CD4-positive, alpha-beta T cell treated with Interleukin-15 for 1 hour (primary cell): ENCODE measurements at places on chromosomes 16 and 17.
A peak's percentile ranks its signal among the peaks of the same experiment; 100 is the strongest.

DNA sequence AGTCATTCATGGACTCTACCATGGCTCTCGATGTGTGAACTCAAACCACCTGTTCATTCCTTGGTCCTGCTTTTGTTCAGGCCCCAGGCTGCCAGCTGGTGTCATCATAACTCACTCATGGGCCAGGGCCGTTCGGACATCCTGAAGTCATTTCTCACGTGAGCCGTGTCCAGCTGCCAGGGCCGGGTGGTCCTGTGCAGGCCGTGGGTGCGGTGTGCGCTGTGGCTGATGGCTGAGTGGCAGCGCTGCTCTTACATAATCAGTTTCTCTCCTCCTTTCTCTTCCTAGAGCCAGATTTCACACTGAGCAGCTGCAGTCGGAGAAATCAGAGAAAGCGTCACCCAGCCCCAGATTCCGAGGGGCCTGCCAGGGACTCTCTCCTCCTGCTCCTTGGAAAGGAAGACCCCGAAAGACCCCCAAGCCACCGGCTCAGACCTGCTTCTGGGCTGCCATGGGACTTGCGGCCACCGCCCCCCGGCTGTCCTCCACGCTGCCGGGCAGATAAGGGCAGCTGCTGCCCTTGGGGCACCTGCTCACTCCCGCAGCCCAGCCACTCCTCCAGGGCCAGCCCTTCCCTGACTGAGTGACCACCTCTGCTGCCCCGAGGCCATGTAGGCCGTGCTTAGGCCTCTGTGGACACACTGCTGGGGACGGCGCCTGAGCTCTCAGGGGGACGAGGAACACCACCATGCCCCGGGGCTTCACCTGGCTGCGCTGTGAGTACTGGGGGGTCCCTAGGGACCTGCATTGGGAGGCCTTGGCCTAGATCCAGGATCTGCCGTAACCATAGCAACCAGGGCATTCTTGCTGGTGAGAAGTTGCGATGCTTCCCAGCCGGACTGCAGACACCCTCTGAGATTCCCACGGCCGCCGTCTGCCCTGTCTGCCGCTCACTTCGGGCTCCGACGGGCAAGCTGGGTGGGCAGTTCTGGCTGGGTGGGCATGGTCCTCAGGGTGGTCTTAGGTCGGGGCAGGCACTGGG lies at the start of gene IL34:
Gene IL34 (plus strand): TSS at position 300 of the 982 bp plus-strand sequence. CDS start 389 bp downstream, at position 689.
- no peak for DNase-seq

DNA sequence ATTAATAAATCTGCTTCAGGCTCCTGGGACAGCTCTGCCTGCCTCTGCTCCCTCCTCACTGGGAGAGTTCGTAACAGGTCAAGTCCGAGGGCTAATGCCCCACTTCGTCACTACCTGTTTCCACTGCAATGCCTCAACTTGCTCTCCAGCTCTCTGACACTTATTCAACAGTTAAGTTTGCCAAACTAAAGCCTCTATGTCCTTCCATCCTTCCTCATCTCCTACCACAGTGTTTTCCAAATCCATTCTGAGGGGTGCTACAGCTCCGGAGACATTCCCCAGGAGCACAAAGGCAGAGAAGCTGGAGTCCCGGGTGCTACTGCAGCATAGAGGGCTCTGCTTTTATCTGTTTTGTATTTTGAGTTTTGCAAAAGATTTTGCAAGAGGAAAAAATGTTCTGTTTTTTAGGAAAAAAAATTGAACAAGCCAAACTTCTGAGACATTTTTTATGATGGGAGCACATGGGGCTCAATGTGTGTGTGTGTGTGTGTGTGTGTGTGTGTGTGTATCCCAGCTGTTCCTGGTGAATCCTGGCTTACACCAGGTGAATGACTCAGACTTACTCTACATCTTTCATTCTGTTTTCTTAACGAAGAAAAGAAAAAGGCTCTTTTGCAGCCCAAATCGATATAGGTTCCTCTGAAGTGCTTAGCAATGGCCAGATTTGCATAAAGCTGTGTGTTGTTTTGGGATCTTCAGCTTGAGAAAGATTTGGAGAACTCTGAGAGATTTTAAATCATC lies 46.1 kb upstream of the MYOCD start:
- DNase-seq: no peak

DNA sequence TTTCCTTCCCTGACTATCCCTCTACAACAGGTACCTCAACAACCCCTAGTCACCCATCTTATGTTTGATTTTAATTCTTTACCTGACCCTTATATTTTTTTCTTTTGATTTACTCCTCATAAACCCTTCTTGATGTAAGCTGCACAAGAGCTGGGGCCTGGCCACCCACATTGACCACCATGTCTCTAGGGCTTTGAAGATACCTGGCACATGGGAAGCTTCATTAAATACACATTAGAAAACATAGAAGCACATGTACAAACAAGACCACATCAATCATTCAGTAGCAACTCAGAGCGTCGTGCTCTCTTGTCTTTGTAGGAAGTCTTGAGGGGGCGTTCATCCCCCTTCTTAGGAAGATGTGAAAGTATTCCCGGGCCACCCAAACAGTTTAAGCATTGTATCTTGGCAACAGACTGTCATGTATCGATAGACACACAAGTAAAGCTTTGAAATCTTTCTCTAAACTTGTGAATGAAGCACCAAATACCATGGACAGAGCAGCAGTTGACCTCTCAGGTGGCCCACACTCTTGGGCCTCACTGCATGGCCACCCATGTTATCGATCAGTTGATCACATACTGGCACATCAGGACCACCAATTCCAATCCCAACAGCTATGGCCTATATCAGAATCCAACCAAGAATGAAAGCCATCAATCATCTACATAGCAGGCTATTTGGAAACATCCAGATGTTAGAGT lies 183.6 kb downstream of the ZFHX3 start:
- DNase-seq: no peak

GRCh38 chr16:71893888-71894228 lies 1.5 kb upstream of the IST1 start:
- DNase-seq: no peak

DNA sequence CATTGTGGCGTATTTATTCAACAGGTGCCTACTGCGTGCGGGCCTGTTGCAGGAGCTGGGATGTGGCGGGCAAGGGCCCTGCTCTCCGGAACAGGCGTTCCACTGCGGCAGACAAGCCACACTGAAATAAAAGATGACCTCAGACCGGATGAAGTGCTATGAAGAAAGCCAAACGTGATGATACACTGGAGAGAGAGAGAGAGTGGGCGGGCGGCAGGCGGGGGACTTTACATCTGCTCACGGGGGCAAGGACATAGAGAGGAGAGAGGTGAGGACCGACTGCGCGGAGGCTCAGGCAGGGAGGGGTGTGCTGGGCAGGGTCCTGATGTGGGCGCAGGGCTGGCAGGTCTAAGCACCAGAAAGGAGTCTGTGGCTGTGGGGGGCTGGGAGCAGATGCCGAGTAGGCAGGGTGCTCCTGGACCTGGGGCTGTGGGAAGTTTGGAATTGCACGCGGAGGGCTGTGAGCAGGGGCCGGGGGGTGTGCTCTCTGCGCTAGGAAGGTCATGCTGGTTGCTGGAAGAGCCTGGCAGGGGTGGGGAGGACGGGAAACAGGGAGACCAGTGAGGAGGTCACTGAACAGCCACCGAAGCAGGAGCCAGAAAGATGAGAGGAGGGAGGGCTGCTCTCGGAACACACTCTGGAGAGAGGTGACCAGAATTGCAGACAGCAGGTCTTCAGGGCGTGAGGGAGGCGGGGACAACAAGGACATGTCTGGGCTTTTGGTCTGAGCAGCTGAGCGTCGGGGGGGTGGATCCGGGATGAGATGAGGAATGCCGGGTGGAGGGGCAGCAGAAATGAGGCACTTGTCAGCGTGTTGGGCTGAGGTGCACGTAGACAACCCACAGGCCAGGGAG lies 9.9 kb downstream of the MXRA7 start:
- peak; percentile 21 for DNase-seq

DNA sequence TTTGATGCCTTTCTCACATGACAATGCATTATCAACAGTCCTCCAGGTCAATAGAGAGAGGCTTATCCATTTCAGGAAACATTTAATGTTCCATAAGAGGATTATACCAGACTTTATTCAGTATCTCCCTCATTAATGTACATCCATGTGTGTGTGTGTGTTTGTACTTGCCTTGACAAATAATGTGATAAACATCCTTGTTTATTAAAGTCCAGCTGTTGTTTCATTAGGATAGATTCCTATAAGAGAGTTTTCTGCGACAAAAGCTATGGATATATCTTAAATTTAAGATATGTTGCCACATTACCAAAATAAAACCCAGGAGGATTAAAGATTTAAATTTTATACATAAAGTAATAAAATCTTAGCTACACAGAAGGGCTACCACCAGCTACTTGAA lies 492.6 kb downstream of the TOX3 start:
- no peak for DNase-seq

GRCh38 chr17:40886090-40886489 lies 1.0 kb upstream of the KRT20 start:
- DNase-seq: no peak

GRCh38 chr17:80855948-80856862 lies 135.4 kb upstream of the CHMP6 start:
- DNase-seq: peak; percentile 77

DNA sequence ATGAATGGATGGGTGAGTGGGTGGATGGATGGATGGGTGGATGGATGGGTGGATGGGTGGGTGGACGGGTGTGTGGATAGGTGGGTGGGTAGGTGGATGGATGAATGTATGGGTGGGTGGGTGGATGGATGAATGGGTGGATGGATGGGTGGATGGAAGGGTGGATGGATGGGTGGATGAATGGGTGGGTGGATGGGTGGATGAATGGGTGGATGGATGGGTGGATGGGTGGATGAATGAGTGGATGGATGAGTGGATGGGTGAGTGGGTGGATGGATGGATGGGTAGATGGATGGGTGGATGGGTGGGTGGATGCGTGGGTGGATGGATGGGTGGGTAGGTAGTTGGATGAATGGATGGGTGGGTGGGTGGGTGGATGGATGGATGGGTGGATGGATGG lies 13.2 kb upstream of the ATP2C2 start:
- no peak for DNase-seq

DNA sequence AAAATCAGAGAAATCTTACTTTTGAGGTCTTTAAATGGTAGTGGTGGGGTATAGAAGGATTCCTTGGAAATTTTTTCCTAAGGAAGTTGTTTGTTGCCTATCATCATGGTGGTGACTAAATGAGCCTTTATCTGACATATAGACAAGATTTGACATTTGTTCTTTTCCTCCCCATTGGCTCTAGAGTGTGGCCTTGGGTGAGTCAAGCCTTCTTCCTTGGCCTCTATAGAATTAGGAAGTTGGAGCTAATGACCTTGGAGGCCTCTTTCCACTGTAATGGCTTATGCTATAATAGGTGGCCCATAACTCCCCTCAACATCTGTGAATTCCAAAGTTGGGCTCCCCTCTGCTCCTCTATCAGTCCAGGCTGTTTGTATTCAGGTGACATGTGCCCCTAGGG lies 79.1 kb upstream of the HNF1B start:
- DNase-seq: no peak

GRCh38 chr17:3792481-3792880 lies 8.5 kb downstream of the ITGAE start:
- DNase-seq: no peak

GRCh38 chr16:48961546-48961945 lies 320.1 kb downstream of the CBLN1 start:
- no peak for DNase-seq

- no peak for DNase-seq
These were observed 378.0 kb upstream of the CA10 start for GRCh38 chr17:52536489-52536888.

- peak; percentile 84 for DNase-seq
These were observed 19.9 kb downstream of the CEP295NL start for GRCh38 chr17:78883089-78883532.

DNA sequence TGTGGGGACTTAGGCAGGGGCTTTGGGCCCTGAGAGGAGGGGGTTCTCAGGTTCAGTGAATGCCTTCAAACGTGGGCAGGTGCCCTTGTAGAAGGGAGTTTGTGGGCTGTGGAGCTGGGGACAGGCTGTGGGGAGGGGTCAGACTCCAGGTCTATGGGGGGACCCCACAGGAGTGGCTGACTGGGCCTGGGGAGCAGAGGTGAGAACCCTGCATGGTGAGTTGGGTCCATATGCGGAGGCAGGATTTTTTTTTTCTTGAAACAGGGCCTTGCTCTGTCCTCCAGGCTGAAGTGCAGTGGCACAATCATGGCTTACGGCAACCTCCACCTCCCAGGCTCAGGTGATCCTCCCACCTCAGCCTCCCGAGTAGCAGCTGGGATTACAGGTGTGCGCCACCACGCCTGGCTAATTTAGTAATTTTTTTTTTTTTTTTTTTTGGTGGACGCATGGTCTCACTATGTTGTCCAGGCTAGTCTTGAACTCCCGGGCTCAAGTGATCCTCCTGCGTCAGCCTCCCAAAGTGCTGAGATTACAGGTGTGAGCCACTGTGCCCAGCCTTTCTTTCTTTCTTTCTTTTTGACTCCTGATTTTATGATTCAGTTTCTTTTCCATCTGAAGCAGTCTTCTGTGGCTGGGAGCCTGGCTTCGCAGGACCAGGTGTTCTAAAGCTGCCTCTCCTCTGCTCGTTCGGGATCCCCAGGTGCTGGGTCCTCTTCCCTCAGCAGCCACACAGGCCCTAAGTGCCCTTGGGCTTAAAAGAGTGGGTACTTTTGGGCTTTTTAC lies 19.0 kb upstream of the ADCY7 start:
- no peak for DNase-seq

DNA sequence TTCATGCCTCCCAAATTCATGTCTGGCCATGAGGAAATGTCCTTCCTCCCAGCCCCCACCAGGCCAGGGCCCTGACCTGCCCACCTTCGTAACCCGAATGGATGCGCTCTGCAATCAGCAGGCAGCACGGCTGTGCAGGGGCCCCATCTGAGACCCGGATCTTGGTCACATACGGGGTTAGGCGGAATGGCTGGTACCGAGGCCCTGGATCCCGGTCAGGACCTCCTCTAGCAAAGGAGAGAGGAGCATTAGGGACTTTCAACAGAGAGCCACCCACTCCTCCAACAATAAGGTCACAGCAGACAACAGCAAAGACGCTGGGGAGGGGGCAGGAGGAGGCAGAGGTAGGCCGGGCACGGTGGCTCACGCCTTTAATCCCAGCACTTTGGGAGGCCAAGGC lies 3.6 kb downstream of the PER1 start:
- DNase-seq: no peak

GRCh38 chr17:74332763-74333283 lies 6.8 kb downstream of the KIF19 start:
- no peak for DNase-seq

GRCh38 chr17:75267153-75267410 lies 3.9 kb downstream of the MIF4GD start:
- no peak for DNase-seq

DNA sequence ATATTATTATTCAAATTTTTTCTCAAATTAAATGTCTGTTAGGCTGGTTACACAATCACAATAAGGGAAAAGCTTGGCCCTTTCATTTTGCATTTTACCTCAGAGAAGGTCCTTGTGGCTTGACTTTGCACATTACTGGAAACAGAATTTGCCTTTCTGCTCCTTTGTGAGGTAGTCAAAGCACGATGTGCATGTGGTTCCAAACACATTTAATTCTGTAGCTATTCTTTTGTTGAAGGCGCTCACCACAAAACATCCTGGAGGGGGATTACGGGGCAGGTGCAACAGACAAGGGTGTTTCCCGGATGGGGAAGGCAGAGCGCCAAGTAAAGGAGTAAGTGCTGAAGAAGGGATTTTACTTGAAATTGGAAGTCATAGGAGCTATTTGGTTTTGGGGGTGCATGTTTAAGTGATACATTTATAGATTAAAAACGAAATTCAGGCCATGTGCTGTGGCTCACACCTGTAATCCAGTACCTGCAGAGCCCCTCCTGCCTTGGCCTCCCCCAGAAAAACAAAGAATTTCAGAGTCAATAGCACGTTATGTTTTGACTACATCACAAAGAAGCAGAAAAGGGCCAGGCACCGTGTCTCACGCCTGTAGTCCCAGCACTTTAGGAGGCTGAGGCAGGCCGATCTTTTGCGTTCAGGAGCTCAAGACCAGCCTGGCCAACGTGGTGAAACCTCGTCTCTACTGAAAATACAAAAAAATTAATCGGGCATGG lies 31.2 kb upstream of the TENT4B start:
- peak; percentile 19 for DNase-seq
